Germinal center (tissue), 1 donor: ENCODE measurements at places on chromosomes 3 and 15.

DNA sequence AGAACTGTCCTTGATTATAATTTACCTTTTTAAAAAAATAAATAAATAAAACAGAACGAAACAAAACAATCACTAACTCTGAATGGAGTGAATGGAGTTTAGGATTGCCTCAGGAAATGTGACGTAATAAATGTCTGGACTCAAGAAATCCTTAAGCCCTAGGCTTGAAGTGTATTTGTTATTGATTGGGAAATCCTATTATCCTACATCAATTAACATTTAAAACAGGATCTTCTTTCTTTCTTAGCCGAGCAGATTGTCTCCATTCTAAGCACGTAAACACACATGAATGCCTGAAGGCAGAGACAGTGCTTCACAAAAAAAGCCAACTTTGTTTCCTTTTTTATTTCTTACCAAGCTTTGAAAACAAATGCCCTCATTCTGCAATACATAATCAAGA is 33.4 kb downstream of the KAT2B start:
- DNase-seq: no peak

- no peak for DNase-seq
These were observed 19.9 kb upstream of the ABHD2 start for GRCh38 chr15:89068325-89068784.

DNA sequence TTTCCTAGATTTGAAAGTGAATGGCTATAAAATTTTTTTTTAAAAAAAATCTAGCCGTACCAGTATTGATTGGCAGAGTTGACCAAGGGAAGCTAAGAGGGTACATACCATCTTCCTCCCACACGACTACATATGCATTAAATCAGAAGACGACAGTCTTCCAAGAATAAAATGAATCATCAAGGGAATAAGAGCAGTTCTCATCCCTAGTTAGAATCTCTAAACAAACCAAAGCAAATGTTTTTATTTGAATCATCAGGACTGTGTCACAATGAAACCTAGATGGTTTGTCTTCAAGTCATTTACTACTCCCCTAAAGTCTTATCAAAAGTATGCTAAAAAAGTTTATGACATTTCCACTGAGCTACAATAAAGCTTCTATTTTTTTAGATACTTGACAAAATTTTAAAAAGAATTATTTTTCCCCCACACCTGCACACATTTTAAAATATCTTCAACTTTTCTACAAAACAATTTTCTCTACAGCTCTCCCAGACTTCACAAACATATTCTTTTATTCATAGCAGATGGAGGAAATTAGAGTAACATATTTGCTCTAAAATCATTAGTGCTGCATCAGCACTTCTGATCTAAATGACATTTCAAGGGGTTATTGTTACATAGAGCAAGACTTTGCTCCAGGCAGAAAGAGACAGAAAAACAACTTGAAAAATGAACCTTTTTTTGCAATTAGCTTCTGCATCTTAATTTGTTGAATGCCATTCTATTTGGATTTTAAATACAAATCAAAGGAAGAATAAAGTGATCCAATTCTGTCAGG is 547.1 kb downstream of the FHIT start:
- no peak for DNase-seq

- no peak for DNase-seq
These were observed 29.6 kb upstream of the TLE3 start for GRCh38 chr15:70127288-70127746.

DNA sequence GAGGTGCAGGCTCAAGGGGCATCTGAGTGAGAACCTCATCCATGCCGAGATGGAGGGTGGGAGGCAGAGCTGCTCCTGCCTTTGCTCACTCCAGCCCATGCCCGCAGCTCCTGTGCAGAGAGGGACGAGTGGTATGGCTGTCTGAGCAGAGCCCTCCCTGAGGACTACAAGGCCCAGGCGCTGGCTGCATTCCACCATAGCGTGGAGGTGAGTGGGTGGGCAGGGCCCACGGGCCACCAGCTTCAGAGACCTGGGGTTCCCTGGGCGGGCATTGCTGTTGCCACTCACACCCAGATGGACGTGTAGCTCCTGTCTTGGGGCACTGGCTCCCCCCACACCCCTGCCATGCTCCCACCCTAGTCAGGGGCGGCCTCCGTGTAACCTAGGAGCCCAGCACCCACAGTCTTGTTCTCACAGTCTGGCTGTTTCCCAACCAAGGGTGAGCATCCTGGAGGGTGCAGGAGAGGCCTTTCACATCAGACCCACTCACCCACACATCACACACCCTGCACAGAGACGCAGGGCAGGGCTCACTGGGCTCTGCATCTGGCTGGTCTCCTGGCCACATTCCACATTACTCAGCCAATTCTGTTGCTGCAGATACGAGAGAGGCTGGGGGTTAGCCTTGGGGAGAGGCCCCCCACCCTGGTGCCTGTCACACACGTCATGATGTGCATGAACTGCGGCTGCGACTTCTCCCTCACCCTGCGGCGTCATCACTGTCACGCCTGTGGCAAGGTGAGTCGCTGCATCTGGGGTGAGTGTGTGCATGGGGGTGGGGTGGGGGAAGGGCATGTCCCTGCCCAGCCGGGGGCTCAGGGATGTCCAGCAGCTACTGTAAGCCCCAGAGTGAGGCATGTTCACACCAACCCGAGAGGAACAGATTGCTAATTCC is 25.3 kb upstream of the NR2C2 start:
- DNase-seq: no peak

GRCh38 chr3:94693997-94694640 is 631.3 kb downstream of the NSUN3 start:
- DNase-seq: no peak

DNA sequence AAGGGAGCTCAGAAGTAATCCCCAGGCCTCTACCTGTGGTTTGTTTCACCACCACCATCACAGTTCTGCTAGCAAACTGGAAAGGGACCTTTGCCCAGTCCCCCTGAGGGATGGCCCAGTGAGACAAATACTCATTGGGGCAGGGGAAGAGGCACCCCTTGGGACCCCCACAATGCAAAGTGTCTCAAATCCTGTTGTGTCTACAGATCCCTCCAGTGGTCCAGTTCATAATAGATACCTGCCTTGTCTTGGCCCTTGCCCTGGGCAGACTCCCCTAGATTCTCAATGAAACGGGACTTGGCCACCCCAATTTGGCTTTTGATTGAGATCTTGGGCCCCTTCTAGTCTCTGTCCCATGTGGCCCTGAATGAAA is 43.8 kb upstream of the RAB6B start:
- no peak for DNase-seq

DNA sequence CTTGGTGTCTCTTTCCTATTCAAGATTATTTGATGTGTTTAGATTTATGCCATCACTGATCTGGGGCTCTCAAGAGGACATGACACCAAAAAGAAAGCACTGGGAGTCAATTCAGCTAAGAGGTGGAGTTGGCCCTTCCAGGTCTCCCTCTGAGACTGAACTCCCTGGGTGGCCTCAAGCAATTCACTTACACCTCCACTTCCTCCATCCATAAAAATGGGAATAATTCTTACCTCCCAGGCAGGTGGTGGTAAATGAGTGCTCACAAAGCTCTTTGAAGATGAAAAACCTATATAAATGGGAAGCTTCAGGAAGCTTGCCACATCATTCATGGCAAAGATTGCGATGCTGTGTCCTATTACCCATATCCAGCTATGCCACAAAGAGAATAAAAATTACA is 59.2 kb upstream of the ICE2 start:
- DNase-seq: no peak

GRCh38 chr3:12423918-12424630 is 60.2 kb upstream of the TSEN2 start:
- no peak for DNase-seq

DNA sequence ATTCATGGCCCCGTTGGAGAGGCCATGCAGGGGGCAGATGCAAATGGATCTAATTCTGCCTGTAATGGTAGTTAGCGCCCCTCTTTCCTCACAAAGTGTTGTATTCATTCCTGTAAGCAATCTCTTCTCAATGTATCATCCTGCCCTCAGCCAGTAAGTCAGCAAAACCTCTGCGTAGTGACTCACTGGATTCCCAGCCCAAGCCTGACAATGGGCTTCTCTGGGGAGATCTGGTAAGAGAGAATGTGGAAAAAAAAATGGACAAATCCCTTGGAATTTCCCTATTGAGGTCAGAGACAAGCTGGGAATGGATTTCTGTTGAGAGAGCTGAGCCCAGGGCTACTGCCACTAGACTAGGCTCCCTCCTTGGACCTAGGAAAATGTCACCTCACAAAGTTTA is 25.4 kb downstream of the ADPGK start:
- DNase-seq: no peak

GRCh38 chr3:101926594-101927105 is 77.3 kb downstream of the NFKBIZ start:
- DNase-seq: no peak

- no peak for DNase-seq
These were observed 190.1 kb downstream of the ZIC4 start for GRCh38 chr3:147216143-147216673.

DNA sequence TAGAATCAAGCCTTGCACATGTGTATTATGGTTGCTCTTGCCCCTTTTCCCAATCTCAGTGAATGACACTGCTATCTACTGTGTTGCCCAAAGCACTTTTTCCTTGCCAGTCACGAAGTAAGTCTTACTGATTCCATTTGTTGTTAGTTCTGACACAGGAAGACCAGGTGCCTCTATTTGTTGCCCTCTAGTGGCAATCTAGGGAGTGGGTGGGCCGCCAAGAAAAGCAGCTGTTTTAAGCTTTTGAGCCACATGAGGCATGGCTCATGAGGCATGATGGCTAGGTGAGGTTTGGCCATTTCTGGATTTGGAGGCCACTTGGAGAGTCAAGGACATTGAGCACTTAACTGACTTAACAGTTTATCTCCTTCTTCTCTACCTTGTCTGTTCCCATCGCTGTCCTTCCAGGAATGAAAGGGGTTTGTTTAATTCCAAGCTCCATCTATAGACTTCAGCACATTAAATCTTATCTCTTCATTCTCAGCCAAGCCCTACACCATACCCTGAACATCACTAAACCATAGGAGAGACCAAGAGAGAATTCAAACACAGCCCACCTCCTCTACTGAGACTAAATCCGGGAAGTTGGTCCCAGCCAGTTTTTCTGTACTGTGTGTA is 103.1 kb downstream of the HCN4 start:
- peak; percentile 55 for DNase-seq

GRCh38 chr3:19348941-19349564 is 200.7 kb downstream of the KCNH8 start:
- peak; percentile 61 for DNase-seq

GRCh38 chr3:182078316-182078715 is 366.6 kb downstream of the SOX2 start:
- no peak for DNase-seq

DNA sequence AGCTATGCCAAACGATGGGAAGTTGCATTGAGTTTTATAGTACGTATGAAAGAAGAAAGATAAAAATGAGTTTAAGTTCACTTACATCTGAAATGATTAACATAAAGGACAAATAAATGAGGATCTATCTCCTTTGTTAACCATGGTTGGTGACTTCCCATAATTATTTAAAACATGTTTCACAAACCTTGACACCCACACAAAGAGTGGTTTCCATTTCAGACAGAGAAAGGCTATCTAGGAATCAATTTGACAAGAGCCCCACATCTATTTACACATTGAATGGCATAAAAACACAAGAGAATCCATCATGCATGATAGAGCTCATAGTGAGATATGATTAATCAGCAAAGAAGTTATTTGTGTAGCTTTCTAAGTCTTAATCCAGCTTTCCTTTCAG is 14.2 kb upstream of the MTMR10 start:
- DNase-seq: no peak

GRCh38 chr15:90664650-90665287 is 52.4 kb upstream of the BLM start:
- peak; percentile 31 for DNase-seq

DNA sequence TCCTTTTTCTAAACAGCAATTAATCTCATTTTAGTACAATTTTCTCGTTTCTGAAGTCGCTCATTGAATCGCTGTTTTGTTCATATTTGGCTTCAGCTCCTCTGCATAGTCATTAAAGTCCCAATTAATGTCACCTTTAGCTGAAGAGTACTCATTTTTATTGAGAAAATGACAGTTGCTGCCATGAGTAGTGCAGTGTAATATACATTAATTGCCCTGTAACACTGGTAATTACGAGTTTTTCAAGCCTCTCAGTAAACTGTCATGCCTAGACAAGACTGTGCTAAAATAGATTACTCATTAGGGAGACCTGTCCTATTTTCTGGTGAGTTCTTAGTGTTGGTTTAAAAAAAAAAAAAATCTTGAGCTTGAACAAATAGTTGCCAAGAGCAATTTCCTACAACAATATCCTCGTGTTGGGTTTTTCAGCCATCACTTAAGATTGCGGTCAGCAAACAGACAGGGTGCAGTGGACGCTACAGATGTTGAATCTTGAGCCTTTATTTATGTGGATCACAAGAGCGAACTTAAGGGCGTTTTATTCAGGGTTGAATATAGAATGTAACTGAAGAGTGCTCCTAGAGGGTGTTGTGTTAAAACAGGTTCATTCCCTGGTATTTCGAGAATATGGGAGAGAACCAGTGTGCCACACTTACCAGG is 176.0 kb downstream of the CDIN1 start:
- no peak for DNase-seq

- no peak for DNase-seq
These were observed 16.1 kb upstream of the CACNA1D start for GRCh38 chr3:53478166-53478830.

- DNase-seq: no peak
These were observed 124.5 kb downstream of the MAGI1 start for GRCh38 chr3:65914032-65914739.

DNA sequence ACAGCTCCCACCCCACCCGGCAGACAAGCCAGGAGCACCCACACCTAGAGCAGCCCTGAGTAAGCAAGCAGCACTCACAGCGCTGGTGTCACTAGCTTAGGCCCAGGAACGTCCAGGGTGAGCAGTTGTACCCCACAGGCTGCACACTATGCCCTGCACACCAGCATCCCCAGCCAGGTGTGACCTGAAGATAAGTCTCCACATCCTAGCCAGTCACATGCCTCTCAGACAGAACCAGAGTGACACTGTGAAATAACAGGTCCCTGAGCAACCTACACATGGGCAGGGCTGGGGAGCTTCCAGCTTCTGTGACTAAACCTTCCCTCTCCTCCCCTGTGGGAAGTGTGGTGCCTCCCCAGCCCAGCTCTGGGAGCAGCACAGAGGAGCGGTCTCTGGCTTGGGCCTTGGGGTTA is 253.6 kb downstream of the UACA start:
- no peak for DNase-seq

- no peak for DNase-seq
These were observed 46.2 kb downstream of the GADL1 start for GRCh38 chr3:30848087-30848779.

GRCh38 chr3:31048143-31048542 is 153.7 kb upstream of the GADL1 start:
- DNase-seq: no peak

- no peak for DNase-seq
These were observed 7.8 kb upstream of the NRROS start for GRCh38 chr3:196631682-196632045.
